ENCODE measurements at places on chromosomes 2 and 18.

- no peak for DNase-seq
Measured at GRCh38 chr2:147660680-147661079, 184.1 kb upstream of the ACVR2A start.

DNA sequence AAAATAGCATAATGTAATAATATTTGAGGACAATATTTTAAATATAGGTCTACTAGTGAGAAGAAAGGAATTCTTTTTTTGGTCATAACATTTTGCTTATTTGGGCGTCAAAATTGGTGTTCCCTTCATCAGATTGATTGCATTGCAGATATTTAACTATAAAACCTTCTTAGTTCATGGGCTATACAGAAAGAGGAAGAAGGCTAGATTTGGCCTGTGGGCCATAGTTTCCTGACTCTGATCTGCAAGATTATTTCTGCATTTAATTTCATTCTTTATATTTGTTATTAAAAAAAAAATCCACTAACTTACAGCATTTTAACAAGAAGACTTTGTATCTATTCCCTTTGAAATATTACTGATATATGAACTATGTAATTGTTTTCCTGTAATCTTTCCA, 31.9 kb downstream of the PIKFYVE start:
- no peak for DNase-seq

GRCh38 chr2:53568469-53568868, 199.1 kb upstream of the CHAC2 start:
- no peak for DNase-seq

DNA sequence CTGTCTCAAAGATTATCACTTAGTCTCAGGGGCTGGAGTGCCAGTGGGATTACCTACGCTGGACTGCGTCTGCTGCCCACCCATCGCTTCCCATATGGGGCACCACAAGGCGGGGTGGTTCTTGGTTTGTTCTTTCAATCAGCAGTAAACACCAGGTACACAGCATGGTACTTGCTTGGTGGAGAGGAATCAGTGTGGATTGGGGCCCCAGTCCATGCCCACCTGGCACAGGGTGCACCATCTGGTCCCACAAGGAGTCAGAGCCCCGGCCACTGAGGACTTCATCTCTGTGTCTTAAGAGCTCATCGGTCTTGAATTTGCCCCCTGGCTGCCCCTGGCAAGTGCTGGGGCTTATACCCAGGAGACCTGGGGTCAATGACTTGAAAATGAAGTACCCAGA, 96.2 kb downstream of the GLI2 start:
- DNase-seq = no peak

DNA sequence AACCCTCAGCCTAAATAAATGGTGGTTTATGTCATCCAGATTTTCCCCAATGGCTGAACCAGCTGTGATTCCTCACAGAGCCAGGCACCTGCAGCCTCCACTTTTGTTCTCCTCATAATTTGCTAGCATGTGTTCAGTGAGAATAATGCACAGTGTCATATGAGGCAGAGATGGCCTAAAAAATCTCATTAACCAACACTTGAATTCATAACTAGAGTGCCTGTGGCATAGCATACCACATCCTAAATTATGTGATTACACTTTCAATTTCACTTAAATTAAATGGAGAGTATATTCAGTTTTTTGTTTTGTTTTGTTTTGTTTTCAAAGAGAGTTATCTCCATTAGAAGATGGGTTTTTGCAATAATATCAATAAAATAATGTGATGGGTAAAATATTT, 488.0 kb downstream of the CBLN2 start:
- DNase-seq = no peak

GRCh38 chr2:16658076-16658739, 7.4 kb downstream of the CYRIA start:
- DNase-seq = no peak

GRCh38 chr2:125564471-125564870, 1091.5 kb upstream of the GYPC start:
- DNase-seq = no peak

DNA sequence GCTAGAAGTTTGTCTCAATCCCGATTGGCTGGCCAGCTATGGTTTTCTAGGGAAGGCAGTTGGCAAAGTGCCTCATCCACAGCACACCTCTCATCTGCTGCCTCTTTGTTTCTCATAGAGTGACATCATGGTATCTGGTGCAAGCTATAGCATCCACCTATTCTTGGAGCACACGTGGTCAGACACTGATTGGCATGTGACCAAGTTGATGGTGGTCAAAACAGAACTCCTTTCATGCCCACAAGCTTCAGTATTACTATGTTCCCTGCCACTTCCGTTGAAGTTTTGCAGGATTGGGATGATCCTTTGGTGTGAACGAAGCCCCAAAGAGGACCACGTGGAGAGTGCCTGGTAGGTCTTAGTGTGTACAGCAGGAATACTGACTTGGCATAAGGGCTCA, 28.8 kb downstream of the TTC32 start:
- DNase-seq = no peak

DNA sequence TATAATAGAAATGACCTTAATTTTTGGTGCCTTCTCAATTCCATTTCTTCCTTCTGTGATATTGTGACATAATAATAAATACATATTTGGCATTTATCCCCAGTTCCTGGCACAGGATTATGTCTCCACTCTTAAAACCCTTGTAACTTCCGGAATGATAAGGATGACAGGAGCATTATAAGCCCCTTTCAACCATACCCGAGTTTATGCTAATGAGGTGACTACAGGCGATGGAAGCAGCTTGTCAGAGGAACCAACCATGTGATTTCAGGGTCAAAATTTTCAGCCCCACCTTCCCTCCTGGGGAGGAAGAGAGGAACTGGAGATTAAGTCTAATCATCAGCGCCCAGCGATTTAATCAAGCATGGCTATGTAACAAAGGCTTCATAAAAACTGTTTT, 528.5 kb upstream of the CRIM1 start:
- no peak for DNase-seq

DNA sequence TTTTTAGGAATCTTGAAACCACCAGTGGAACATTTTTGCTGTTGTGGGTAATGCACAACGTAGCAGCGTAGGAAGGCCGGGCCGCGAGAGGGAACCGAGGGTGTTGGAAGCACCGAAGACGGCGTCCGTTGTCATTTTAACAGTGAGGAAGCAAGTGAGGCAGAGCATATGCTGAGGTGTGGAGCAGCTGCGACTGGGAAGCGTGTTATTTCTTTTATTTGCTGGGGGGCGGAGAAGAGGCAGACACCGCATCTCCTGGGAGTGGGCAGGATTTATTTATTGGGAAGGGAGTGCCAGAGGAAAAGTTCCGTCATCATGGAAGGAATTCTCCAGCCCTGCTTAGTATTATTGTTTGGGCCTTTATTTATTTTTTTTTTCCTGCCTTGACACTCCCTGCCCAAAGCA, 232.8 kb downstream of the KLHL29 start:
- no peak for DNase-seq

GRCh38 chr2:179655627-179656026, 205.8 kb downstream of the ZNF385B start:
- no peak for DNase-seq

DNA sequence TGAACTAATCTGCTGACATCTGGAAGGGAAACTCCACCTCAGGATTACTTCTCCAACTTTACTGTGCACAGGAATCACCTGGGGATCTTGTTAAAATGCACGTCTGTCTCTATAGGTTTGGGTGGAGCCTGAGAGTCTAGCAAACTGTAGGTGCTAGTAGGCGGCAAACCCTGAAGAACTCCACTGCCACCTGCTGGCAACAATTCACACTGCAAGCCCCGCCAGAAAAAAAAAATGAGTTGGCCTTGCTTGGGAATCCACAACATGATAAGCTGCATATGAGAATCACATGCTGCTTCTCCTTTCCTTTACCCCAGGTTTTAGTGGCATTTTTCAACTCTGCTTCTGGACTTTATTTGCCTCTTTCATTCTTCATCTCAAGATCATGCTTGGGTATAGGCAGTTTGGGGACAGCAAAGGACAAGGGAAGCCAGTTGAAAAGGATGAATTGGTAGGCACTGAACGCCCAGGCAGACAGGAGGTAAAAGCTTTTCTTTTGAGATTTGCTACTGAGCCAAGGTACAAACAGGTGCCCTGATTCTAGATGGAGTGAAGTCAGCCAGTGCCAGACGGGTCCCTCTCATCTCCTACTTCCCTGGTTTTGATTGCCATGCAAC, 88.8 kb downstream of the VIT start:
- DNase-seq = no peak

Measured in stimulated activated CD4-positive, alpha-beta T cell treated with anti-CD3 and anti-CD28 coated beads, Interleukin-1b, Interleukin-23, amount 100 ng/mL, for 1 hour (primary cell).